ENCODE measurements at places on chromosomes 3 and 15. TPM values are rescaled to one million over a fixed set of nuclear protein-coding genes. Genes with fewer than 3 reads are reported as not detected.

DNA sequence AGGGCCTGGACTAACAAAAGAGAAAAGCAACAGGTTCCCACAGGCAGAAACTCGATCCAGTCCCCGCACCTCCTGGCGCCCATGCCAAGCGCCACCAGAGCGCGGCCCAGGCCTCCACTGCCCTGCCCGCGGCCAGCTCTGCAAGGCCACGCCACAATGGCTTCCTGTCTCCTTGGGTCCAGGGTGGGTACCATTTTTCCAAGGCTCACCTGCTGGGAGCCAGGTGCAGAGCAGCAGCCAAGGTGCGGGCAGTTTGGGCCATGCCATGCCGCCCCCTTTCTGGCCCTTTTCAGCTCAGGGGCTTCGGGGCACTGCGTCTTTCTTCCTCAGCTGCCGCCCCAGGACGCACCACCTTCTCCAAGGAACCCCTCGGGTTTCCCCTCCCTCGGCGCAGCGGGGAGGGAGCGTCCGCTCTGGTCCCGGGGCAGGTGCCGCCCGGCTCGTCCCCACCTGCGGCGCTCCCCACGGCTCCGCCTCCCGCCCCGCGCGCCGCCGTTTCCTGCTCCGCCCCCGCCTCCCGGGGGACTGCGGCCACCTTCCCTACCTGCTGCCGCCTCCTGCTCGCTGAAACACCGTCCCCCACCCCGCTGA lies at the start of gene ILDR1:
ILDR1 (minus strand) TSS at position 437 of the 591 bp plus-strand sequence; CDS start at position 267, 170 bp downstream.
- DNase-seq, result no peak

GRCh38 chr3:62922326-62922725 lies 47.1 kb upstream of the CADPS start:
- DNase-seq, result no peak

DNA sequence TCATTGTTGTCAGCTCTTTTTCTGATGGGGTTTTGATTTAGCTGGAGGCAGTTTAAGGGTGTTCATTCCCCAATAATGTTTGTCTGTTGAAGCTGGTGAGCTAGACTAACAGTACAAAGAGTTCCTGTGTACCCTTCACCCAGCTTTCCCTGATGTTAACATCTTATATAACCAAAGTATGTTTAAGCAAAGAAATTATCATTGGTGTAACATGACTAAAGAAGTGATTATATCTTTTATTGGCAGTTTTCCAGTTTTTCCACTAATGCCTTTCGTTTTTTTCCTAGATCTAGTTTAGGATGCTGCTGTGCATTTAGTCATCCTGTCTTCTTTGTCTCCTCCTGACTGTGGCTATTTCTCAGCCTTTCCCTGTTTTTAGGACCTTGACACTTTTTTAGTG lies 165.6 kb downstream of the LPP start:
- no peak for DNase-seq

DNA sequence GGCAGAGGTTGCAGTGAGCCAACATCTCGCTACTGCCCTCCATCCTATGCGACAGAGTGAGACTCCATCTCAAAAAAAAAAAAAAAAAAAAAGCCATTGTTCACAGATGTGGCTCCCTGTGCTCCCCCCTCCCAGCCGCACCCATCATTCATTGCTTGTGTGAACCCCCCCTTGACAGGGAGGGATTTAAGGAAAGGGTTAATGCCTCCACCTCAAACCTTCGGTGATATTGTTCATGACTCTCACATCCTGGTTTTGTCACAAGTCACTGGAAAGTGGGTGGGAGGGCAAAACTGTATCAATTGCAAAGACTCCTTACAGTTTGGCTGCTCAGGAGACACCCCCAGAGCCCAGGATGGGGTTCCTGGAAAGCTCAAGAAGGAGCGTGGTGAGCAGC lies 7.7 kb downstream of the SLC6A6 start:
- DNase-seq, result no peak

GRCh38 chr3:187628169-187628568 lies 42.0 kb downstream of the SST start:
- no peak for DNase-seq

ZNF609 gene
- total RNA-seq, result 53.1 TPM

MYO5C gene
- 21.4 TPM for total RNA-seq

GRCh38 chr3:194404365-194405140 lies 5.5 kb upstream of the GP5 start:
- DNase-seq, result no peak

EXD1 gene
- not detected for total RNA-seq

- DNase-seq, result no peak
These were observed 713.5 kb upstream of the LMCD1 start for GRCh38 chr3:7787871-7788828.

DNA sequence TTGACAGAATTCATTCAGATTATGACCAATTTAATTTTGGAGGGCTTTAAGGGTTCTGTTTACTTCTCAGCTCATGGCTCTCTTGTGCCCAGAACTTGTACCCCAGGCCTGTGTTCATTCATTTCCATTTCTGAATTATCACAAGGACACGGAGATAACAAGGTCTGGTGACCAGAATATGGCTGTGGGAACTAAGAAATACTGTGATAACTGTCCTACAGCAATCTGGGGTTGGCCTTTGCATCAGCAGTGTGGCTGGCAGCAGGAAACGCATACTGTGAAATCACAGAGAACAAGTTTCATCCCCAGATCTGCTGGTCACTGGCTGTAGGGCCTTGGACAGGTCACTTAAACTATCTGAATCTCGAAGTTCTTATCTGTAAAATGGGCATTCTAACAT lies 41.8 kb upstream of the TPM1 start:
- no peak for DNase-seq

DNA sequence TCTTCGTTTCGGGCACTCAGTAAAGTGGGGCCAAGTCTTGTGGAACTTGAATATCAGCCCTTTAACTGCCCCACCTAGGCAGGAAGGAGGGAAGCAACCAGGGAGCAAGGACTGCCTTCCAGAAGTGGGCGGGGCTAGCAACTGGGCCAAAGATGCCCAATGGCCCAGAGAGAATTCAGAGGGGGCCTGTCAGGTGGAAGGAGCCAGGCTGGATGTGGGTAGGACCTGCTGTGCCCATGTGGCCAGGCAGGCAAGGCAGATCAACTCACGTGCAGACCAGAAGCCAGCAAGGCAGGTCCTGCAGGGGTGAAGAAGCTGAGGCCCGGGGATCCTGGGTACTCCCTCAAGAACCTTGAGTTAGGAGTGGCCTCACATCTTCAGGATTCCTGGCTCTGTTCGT lies 5.5 kb downstream of the MAP6D1 start:
- DNase-seq, result no peak

DNA sequence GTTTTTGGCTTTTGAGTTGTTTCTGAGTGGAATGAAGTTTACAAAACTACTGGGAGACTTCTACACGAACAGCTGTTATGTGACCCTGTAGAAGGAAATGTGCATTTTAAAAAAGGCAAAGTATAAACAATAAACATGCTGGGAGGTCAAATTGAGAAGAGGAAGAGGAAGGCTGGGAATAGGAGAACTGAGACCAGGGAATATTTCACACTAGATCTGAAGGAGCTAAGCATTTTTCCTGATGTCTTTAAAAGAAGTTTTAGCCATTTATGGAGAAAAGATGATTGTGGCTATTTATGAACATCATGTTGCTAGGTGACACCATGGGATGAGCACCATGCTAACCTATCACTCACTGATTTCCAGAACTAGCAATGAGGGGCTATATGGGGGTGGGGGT lies 76.3 kb upstream of the FAM98B start:
- no peak for DNase-seq

- DNase-seq, result no peak
These were observed 424.1 kb upstream of the TPM1 start for GRCh38 chr15:62618432-62618831.

Measured in type B pancreatic cell (in vitro differentiated cells).